ENCODE measurements at places on chromosomes 4 and X.

DNA sequence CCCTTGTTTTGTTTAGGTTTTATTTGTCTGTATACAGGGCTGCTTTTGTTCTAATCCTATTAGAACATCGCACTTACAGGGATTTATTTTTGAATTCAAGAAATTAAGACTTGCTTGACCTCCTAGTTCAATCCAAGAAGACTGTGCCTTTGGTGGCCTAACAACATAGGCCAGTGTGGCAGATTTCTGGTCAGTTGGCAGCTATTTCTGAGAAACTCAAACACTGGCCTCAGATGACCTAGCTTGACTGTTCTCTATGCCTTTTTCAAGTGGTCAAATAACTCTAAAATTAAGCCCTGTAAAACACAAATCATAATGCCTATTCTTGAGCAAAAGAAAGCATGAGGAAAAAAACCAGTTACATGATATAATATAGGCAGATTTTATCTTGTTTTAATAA is 89.3 kb upstream of the GPR34 start:
- no peak for DNase-seq

DNA sequence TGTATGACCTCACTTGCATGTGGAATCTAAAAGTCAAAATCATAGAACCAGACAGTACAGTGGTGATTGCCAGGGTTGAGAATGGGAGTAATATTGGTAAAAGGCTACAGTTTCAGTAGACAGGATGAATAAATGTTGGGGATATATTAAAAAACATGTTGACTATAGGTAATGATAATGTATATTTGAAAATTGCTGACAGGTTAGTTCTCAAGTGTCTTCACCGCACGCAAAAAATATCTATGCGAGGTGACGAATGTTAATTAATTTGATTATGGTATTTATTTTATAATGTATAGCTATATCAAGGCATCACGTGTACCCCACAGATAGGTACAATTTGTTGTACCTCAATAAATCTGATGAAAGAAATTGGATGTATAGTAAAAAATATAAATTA is 909.6 kb upstream of the NDST4 start:
- no peak for DNase-seq

DNA sequence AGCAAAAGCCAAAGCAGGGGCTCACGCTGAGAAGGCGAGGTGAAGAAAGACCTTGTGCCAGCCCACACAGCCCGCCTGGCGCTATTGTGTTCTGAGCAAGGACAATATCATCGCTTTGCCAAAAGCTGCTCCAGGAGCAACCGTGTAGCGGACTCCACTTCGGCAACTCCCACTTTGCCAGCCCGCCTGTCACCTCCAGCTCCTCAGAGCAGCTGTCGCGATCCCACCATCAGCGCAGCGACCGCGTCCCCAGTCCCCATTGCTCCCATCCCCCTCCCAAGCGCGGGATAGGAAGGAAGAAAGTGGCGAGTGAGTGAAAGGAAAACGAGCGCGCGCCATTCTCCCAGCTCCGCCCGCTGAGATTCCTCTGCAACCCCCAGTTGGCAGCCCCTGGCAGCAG is 759 bp downstream of the ZC4H2 start:
- peak; percentile 8 for DNase-seq

DNA sequence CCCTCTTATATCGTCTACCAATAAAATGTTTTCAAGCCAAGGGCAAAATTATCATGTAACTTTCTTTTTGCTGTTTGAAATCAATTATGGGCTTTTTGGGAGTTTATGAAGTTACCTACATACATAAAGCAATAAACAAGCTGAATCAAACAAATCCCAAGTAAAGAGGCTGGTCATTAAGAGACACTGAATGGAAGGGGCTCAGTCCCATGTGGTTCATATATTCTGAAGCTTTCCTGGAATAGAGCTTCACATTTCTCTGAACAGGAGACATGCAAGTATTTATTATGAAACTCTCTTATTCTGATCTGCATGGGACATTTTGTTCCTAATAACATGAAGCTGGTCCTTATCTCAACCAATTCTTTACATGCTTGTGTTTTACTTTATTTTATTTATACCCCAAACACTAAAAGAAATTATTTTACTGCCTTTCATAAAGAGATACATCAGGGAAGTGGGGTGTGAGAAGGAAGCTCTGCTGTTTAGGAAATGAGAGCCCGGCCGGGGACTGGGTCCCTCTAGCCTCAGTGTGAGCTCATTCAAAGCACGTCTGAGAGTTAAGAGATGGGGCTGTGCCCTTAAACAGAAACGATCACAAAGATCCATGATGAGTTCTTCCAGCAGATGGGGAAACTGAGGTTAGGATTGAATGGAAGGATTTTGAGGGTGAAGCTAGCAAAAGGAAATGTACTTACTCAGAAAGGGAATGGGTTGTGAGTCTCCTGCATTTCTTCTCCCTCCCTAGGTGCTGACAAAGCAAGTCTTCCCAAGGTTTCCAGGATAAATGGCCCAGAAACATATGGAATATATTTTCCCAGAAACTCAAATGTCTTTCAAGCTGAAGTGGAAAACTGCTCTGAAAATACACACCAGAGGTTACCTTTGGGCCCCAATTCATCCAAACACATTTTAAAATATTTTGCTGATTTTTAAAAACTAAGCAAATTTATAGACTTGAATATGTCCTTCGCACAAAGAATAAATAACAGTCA is 93.1 kb upstream of the LNX1 start:
- no peak for DNase-seq

DNA sequence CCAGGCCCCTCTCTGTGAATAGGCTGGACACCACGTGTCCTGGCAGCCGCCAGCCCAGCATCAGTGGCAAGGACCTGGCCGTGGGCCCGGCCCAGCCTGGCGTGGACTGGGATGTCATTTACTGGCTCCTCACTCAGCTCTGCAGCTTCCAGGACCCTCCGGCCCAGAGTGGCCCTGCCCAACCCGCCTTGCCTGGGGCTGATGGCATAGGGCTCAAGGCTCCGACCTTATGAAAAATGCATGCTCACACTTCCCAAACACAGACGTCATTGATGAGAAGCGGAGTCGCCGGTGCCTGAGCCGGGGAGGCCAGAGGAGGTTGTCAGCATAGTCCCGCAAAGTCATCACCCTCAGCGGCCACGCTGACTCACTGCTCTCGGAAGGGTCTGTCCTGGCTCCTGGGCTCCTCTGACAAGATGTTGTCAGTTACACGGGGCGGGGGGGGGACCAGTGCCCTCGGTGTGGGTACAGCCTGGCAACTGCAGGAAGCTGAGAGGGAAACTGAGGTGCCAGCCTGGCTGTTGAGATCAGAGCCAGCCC is 14.3 kb downstream of the CFAP99 start:
- no peak for DNase-seq

DNA sequence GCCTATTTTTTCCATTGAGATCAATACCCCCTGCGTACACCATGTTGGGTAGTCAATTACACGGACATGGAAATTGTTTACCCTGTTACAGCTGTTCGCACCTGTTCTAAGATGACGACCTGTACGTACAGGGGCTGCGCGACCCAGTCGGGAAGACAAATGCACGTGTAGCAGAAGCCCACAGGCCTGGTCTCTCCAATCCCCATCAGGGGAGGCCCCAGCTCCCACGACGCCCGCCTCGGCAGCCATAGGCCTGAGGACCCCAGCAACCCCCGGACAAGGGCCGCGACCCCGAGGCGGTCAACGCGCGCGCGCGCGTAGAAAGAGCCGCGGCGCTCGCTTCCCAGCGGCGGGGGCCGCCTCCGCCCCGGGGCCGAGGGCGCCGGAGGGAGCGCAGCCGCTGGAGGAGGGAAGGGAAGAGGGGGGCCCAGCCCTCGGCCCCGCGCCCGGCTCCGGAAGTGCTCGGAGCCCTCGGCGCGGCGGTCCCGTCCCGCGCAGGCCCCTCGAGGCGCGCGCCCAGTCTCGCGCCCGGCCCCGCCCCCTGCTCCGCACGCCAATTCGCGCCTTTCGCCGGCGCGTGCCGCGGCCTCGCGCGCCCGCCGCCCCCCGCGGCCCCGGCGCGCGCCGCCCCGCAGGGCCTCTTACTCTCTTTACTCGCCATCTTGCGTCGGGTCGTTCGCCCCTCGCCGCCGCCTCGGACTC is 618 bp downstream of the RBBP7 start:
- DNase-seq: no peak

All from ovary (tissue), 10 donors.